ENCODE measurements at places on chromosomes 3 and 15.

- no peak for DNase-seq
Measured at GRCh38 chr3:170974872-170975271, 51.6 kb downstream of the SLC2A2 start.

GRCh38 chr3:171457607-171458061 lies 2.6 kb downstream of the TNIK start:
- no peak for DNase-seq

DNA sequence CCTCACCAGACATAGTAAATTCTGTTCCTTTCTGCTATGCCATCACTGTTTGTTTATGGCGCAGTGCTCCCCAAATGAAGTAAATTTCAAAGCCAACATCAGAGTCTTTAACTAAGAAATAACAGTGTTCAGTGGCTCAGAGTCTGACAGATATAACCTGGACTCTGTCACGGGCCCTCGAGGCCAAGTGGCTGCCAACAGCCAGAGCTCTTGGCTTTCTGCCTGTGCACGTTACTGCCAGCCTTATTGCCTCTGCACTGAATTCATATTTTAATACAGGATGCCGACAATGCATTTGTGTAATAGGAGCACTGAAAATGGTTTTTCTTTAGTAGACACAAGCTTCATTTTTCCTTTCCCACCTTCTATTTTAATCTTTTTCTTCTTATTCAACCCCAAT lies 219.9 kb downstream of the NLGN1 start:
- no peak for DNase-seq

GRCh38 chr3:128784232-128784631 lies 58.2 kb downstream of the RAB7A start:
- DNase-seq: no peak

Data from stimulated activated CD8-positive, alpha-beta memory T cell treated with anti-CD3 and anti-CD28 coated beads, Interleukin-12 subunit alpha, Interleukin-12 subunit beta, amount 100 ng/mL, for 4 hours (primary cell).